Activated CD4-positive, alpha-beta T cell treated with anti-CD3 and anti-CD28 coated beads for 48 hours (primary cell): ENCODE measurements at places on chromosomes 5 and 9.
A peak's percentile ranks its signal among the peaks of the same experiment; 100 is the strongest.

DNA sequence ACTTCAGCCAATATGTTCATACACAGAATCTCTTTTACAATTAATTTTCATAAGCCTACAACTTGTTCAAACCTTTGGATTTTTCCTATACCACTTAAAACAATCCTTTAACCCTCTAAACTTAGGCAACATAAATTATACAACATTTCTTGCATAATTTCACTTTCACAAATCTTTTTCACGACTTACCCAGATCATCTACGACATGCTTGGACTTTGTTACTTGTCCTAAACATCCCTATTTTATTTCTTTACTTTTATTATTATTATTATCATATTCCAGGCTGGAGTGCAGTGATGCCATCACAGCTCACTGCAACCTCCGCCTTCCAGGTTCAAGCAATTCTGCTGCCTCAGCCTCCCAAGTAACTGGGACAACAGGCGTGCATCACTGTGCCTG is 68.0 kb downstream of the CACNA1B start:
- DNase-seq = no peak

- peak; percentile 92 for DNase-seq
Measured at GRCh38 chr5:41924872-41925554, at the start of gene FBXO4. FBXO4 (plus strand) TSS chr5:41925281; CDS start chr5:41925310, 29 bp downstream.

- peak; percentile 73 for DNase-seq
Measured at GRCh38 chr9:131266266-131267229, 9.8 kb downstream of the FAM78A start.

GRCh38 chr5:58771796-58772195 is 188.9 kb downstream of the RAB3C start:
- DNase-seq = no peak

- no peak for DNase-seq
Measured at GRCh38 chr5:147788023-147788422, 5.5 kb upstream of the JAKMIP2 start.

DNA sequence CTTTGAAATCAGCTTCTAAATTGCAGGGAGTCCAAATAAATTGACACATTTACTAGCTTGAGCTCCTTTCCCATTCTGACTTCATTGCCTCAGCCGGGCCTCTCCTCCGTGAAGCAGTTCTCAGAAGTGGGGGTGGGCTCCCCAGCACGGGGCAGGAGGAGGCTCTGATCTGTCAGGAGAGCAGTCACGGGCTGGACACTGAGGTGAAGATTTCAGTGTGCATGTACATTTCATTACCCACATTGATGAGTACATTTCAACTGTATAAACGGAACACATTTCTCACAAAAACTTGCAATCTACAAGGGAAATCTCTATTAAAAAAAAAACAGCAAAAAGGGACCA is 195.9 kb downstream of the SEMA6A start:
- no peak for DNase-seq

GRCh38 chr9:123251324-123251723 is 17.1 kb downstream of the STRBP start:
- DNase-seq = no peak

DNA sequence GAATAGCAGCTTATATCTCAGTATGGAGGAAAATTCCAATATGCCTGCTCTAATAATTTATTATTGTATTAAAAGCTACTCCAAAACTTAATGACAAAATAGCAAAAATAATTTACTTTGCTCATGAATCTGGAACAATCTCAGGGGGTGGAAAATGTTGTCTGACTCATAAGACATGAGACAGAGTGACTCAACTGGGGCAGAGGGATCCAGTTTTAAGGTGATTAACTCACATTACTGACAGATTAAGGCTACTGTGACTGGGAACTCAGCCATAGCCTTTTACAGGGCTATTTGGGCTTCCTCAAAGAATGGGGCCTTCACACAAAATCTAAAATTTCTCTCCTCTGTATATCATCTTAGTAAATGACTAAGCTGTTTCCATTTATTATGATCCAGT is 1172.9 kb downstream of the CDH12 start:
- no peak for DNase-seq

DNA sequence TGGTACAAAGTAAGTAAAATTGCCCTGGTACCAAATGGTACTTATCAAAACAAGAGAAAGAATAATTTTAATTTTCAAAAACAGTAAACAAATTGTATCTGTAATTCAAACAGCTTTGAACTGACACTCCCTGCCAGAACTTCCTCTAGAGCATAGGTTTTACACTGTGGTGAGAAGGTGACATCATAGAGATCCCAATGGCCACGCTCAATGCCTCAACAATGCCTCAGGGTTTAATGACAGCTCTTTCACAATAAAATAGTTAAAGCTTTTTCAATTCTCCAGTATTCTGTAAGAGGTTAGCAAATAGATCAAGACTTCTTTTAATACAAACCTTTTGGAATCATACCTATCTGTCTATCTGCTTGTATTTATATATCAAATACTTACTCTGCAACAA is 437.1 kb downstream of the PRR16 start:
- DNase-seq = no peak

GRCh38 chr5:171684169-171684568 is 101.4 kb upstream of the SMIM23 start:
- no peak for DNase-seq

DNA sequence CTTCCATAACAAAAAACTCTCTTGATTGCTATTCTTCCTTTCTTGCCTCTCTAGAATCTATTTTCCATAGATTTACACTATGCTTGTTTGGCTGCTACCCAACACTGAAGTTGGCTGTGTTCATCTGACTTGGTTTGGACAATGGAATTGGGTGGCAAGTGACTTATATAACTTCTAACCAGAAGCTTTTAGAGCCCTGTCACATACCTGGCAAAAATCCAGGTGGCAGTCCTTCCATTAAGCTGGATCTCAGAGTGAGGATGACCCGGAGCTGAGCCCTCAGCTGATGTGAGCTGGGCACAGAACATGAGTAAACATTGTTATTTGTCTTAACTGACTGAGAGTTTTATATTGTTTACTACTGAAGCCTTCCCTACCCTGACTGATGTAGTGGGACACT is 225.7 kb downstream of the TLR4 start:
- DNase-seq = no peak

DNA sequence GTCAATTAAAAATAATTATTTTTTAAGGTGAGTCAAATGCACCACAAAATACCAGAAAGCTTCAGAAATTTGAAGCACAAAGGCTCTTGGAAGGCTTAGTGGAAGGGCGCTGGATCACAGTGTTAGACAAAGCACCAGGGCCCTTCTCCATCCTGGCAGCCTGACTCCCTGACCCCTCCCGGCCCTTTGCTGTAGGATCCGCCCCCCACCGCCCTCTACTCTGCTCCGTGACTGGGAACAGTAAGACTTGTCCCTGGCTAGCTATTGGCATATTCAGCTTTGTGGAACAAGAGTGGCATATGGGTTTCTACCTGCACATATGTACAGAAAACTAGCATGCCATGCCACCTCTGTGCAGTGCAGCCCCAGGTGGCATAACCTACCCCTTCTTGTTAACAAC is 222.1 kb downstream of the SYK start:
- DNase-seq = no peak

GRCh38 chr5:16179936-16180788 is 571 bp upstream of the MARCHF11 start:
- DNase-seq = no peak

GRCh38 chr5:39342460-39342859 is 21.8 kb downstream of the C9 start:
- no peak for DNase-seq

DNA sequence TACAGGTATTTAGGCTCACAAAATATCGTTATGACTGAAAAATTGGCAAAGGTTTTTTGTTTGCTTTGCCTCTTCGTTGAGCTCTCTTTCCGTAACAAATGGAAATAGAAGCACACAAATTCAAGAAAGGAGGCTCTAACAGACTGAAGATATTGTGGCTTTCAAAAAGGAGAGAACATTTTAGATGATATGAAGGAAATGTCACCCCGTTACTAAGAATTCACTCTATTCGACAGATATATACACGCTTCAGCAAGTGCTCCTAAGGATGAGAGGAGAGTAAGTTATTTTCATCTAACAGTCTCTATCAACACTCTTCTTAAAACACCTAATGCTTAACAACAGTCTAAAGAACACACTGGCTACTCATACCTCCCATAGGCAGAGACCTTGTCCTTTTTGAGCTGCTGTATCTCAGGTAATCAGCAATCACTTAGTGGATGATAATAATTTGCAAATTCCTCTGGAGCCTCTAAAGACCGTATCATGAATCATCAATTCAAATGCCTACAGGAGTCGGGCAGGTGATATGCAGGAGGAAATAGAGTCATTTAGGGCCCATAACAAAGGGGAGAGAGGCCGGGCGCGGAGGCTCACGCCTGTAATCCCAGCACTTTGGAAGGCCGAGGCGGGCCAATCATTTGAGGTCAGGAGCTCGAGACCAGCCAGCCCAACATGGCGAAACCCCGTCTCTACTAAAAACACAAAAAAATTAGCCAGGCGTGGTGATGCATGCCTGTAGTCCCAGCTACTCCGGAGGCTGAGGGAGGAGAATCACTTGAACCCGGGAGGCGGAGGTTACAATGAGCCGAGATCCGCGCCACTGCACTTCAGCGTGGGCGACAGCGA is 1.4 kb upstream of the HSDL2 start:
- peak; percentile 59 for DNase-seq

DNA sequence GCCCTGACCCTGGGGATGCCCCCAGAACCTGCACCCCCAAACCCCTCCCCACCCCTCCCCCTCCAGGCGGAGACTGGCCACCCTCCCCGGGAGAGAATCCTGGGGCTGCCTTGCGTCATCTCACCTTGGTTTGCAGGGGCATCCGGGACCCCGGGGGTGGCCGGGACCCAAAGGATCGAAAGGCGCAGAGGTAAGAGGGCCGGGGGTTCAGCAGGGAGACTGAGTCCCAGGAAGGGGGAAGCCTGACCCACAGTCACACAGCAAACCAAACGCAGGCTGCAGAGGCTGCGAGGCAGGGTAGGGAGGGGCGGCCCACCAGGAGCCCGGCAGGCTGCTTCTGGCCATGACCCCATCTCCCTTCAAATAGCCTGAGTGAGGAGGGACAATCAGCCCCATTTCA is 33.8 kb upstream of the ORM1 start:
- DNase-seq = no peak

- no peak for DNase-seq
Measured at GRCh38 chr5:55929020-55929799, 65.6 kb downstream of the IL6ST start.
